ENCODE measurements at places on chromosomes 4 and X.
A peak's percentile ranks its signal among the peaks of the same experiment; 100 is the strongest.

DNA sequence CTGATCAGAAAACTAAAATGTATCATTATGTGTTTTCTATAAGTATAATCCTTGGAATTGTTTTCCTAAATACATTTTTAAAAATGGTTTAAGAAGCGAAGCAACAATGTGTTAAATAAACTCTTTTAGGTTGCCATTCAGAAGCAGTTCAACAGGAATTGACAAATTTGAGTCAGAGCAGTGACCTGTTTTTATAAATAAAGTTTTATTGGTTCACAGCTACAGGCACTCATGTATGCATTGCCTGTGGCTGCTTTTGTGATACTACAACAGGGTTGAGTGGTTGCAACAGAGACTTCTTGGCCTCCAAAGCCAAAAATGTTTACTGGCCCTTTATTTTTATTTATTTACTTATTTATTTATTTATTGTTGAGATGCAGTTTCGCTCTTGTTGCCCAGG, 99.5 kb downstream of the FRMPD4 start:
- DNase-seq = no peak

GRCh38 chr4:41820473-41820872, 71.9 kb upstream of the PHOX2B start:
- DNase-seq = no peak

DNA sequence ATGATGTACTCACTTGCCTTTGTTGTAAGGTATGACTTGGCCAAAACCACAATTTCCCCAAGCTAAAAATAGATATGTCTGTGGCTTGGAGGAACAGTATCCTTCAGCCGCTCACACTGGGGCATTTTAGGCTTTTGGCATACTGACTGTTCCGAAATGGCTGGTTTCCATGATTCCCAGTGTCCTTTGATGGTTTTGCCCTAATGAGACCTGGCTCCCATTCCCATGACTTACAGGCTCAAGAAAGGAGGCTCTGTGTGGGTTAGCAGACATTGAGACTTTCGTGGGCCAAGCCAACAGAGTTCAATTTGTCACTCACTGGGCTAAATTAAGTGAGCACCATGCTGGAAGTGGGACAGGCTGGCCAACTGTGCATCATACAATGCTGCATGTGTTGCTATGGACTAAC, 150.6 kb downstream of the CEP135 start:
- DNase-seq = no peak

DNA sequence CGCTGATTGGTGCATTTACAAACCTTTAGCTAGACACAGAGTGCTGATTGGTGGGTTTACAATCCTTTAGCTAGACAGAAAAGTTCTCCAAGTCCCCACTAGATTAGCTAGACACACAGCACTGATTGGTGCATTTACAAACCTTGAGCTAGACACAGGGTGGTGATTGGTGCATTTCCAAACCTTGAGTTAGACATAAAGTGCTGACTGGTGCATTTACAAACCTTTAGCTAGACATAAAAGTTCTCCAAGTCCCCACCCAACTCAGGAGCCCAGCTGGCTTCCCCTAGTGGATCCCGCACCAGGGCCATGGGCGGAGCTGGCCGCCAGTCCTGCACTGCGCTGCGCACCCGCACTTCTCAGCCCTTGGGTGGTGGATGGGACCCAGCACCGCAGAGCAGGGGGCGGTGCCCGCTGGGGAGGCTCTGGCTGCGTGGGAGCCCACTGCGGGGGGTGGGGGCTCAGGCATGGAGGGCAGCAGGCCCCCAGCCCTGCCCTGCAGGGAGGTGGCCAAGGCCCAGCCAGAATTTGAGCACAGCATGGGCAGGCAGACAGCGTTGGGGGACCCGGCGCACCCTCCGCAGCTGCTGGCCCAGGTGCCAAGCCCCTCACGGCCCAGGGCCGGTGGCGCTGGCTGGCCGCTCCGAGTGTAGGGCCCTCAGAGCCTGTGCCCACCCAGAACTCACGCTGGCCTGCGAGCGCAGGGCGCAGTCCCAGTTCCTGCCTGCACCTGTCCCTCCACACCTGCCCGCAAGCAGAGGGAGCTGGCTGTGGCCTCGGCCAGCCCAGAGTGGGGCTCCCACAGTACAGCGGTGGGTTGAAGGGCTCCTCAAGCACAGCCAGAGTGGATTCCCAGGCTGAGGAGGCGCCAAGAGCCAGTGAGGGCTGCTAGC, 608.9 kb upstream of the LCORL start:
- DNase-seq = no peak

DNA sequence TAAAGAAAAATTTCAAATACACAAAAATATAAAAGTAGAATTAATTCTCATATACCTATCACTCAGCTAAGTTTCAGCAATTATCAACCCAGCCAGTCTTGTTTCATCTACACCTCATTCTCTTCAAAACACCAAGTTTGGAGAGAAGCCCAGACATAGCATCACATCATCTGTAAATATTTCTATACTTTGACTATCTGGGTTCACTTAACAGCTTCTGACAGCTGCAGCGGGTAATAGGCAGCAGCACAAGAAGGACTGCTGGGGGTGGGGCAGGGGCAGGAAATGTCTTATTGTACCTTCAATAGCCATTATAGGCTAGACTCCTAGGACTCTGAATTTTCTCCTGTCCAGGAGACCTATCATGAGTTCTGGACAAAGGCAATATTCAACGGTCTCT, 54.1 kb downstream of the PHF8 start:
- DNase-seq = no peak

GRCh38 chrX:16160729-16161128, 6.6 kb upstream of the MAGEB17 start:
- DNase-seq = no peak

- no peak for DNase-seq
Measured at GRCh38 chrX:70449457-70449966, 4.9 kb downstream of the DLG3 start.

- no peak for DNase-seq
Measured at GRCh38 chr4:147480891-147481576, at the start of gene EDNRA. Gene EDNRA, plus strand, starts transcription at chr4:147481097. Its CDS starts 4,585 bp downstream, at chr4:147485682.

DNA sequence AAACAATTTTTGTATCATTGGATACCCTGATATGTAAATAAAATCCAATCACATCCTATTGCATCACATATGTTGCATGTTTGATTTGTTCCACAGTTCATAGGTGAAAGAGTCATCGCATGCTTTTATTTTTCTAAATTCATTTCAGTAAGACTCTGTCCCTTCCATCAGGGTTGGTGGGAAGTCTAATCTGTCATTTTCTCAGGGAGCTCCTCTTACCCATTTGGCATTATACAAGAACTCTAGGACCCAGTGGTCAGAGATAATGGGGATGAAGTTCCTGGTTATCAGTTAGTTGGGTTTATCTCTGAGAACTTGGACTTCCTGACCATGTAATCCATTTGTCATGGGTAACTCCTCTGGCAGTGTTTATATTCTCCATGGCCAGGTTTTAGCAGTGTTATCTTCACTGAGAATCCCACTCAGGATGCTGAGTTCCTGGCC, 227.1 kb upstream of the JADE1 start:
- no peak for DNase-seq

DNA sequence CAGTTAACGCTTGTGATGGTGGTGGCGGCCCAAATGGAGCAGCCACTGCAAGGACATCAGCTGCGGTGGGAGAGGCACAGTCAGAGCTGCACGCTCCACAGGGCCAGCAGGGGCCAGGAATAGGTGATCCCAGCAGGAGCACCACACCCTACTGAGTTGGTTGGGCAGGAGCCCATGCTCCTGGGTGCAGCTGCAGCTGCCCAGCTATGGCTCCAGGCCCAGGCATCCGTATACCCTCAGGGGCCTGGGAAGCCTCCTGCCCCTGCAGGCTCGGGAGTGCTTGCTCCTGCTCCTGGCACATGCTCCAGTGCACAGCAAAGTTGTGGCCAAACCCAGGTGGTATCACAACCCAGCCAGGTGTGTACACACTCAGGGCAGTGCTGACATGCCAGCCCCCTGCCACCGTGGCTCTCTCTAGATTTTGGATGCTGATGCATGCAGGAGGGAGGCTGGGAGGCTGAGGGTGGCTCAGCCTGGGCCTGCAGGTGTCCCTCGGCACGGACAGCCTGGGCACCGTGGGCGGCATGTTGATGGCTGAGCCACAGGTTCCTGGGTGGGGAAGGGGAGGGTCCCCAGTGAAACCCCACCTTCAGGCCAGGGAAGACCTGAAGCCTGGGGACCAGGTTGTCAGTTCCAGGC, 150.2 kb downstream of the CXXC4 start:
- DNase-seq = no peak

- DNase-seq = no peak
Measured at GRCh38 chr4:127138586-127138985, 494.2 kb upstream of the INTU start.

DNA sequence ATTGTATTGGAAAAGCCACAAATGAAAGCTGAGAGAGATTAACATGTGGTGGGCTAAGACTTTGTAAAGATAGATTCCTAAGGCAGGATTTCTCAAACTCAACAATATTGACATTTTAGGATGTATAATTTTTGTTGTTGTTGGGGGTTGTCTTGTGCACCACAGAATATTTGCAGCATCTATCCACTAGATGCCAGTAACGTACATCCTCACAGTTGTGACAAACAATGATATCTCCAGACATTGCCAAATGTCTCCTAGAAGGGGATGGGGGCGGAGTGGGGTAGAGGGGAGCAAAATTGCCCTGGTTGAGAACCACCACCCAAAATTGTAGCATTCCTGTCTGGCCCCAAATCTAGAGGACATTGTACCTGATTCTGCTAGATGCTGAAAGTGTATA, 14.7 kb upstream of the CBR4 start:
- DNase-seq = no peak

- DNase-seq = no peak
Measured at GRCh38 chr4:82360298-82361177, 13.3 kb downstream of the HNRNPD start.

DNA sequence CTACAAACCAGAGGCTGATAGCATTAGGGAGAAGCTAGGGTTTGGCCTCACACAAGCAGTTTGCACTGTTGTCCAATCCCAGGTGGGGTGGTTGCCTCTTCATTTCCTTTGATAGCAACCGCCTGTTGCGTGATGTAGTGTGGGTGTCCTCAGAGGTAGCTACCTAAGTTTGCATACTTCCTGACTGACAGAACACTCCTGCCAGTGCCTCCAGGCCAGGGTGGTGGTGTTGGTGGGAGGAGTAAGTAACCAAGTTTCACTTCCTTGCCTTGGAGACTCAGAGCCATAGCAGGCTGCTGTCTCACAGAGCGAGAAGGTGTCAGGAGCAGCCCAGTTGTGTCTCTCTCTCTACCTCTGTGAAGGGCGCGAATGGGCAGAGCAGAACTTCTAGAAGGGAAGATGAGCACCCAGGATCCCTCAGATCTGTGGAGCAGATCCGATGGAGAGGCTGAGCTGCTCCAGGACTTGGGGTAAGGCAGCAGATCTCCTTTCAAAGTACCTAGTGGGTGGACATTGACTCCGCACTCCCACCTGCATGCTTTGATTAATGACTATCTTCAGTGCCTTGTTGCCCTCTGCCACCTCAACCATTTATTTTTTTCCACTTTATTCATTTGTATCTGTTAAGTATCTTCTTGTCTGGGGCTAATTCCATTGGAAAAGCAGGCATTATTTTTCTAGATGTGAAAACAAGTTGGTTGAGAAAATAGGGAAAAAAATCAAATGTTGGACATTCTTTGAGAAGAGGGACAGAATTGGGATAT, at the start of gene DAPP1:
TSS of gene DAPP1 (plus strand) at position 283 of the 764 bp plus-strand sequence. CDS start at position 370, 87 bp downstream.
- peak; percentile 63 for DNase-seq

DNA sequence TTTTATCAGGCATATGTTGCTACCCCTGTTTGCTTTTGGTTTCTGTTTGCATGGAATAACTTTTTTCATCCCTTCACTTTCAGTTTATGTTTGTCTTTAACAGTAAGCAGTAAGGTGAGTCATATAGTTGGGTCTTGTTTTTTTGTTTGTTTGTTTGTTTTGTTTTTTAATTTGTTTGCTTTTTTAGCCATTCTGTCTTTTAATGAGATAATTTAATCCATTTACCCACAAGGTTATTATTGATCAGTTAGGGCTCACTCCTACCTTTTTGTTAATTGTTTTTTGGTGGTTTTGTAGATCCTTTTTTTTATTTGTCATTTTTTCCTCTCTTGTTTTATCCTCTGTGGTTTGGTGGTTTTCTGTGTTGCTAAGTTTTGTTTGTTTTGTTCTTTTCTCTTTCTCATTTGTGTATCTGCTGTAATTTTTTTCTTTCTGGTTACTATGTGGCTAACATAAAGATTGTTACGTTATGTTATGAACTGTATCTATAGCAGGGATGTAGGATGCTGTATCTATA, 379.5 kb upstream of the MAD2L1 start:
- no peak for DNase-seq

- DNase-seq = no peak
Measured at GRCh38 chr4:154602404-154603020, 9.9 kb downstream of the FGG start.

GRCh38 chr4:144715230-144715629, 69.3 kb downstream of the HHIP start:
- DNase-seq = no peak

- DNase-seq = no peak
Measured at GRCh38 chr4:157918036-157918832, 254.6 kb downstream of the GASK1B start.

DNA sequence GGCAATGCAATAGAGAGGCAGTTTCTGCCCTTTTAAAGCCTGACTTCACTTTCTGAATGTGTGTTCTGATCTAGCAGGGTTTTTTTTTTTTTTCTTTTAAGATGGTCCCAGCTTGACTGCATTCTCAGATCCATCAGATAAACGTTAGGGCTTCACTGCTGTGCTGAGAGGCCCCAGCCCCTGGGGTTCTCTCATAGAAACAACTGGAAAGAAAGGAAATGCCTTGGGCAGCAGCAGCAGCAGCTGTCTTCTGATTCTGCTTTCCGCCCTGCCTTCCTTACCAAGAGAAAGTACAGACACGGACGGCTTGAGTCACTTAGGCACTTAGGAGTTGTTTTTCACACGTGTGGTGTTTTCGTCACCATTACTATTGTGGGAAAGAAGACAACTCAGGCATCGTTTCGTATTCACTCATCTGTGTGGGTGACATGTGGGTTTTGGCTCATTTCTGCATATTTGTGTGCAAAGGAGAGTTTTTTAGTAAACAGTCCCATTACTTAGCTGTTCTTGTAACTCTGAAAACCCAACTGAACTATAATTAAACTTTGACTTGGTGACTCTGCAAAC, 172.0 kb downstream of the PTTG2 start:
- peak; percentile 33 for DNase-seq

- no peak for DNase-seq
Measured at GRCh38 chr4:122625156-122625555, 4.3 kb upstream of the IL21 start.

GRCh38 chr4:12729384-12729783, 754.8 kb downstream of the RAB28 start:
- no peak for DNase-seq

GRCh38 chrX:115609621-115610020, 48.6 kb downstream of the PLS3 start:
- no peak for DNase-seq

Data from activated T-helper 1 cell treated with Interleukin-2 at 50 U/mL for 16 hours (primary cell).